ENCODE measurements at places on chromosomes 5 and 9. TPM values are rescaled to one million over a fixed set of nuclear protein-coding genes. Genes with fewer than 3 reads are reported as not detected.

GRCh38 chr9:85431339-85432102 lies 310.2 kb downstream of the AGTPBP1 start:
- no peak for DNase-seq

DNA sequence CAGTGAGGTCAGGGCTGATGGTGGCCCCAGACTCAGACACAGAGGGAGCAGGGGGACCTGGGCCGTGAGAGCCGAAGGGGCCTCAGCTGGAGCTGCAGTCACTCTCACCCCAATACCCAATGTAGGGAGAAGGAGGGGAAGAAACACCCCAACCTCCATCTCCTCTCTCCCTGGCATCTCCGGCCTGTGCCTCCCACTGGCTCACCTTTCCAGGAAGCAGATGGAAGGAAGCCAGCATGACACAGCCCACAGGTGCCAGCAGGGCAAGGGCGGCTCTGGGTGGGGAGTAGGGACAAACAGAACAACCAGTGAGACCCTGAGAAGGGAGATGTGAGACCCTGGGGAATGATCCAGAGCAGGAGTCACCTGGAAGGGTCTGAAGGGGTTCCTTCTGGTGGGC lies 3.0 kb upstream of the CRB2 start:
- no peak for DNase-seq

Gene TCOF1
- total RNA-seq, result 28.1 TPM

- DNase-seq, result no peak
Observed at GRCh38 chr9:13608451-13608850, 329.0 kb upstream of the MPDZ start.

Gene FCN2
- total RNA-seq, result not detected

- DNase-seq, result no peak
Observed at GRCh38 chr5:61423487-61424145, 91.6 kb downstream of the ZSWIM6 start.

Gene BOD1
- total RNA-seq, result 57.1 TPM

DNA sequence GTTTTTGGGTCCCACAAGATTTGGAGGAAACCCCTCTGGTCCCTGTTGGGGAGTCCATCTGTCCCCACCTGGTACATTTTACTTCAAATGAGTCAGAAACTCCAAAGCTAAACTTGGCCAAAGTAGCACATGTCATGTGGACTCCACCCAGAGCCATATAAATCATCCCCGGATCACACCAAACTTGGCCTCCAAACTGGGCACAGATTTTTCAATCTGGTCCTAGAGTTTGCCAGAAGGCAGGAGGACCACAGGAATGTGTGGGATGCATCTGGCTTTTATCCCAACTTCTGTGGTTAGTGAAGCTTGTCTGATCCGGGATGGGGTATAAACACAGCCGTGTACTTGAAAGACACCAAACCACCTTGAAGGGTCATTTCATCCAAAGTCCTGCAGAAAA lies 66.3 kb downstream of the MAT2B start:
- DNase-seq, result no peak

Gene VCAN
- total RNA-seq, result 65.8 TPM

Measured in sigmoid colon (tissue), 7 donors.